ENCODE measurements at places on chromosomes 3 and 15.
A peak's percentile ranks its signal among the peaks of the same experiment; 100 is the strongest.

DNA sequence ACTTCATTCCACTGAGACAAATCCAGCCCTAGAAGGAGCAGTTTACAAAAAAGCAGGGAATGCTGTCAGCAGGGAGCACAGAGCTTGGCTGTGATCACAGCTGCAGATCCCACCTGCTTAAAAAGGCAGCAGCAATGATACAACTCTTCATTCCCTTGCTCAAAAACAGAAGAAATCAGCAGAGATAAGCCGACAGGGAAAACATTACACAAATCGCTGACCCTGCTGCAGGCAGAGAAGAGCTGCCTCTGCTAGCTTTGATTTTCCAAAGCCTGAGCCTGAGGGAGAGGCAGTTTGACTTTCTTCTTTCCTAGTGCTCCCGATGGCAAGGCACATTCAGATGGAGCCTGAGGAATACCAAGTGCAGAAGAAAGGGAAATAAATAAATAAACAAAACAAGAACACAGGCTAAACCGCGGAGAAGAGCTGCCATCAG lies 80.2 kb downstream of the SHQ1 start:
- no peak for DNase-seq

- DNase-seq, result no peak
These were observed 21.8 kb upstream of the ANKRD28 start for GRCh38 chr3:15819576-15819975.

DNA sequence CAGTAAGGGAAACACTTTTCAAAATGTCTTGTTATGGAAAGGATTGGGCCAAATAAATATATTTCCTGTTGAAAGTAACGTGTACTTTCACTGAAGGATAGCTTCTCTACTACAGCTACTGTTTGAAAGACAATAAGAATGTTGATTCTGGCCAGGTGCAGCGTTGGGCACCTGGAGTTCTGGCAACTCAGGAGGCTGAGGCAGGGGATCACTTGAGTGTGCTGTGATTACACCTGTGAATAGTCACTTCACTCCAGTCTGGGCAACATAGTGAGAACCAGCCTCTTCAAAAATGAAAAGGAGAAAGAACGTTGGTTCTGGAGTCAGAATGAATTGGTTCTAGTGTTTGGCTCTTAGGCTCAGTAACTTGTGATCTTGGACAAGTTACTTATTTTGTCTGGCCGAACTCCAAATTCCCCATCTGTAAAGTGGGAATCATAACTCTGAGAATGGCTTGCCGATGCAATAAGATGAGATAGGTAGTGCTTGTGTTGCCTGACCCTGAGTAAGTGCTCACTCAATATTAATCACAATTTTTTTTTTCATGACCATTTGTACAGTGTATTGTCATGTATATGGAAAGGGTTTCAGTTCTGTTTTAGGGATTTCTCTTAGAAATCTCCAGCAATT lies 310.8 kb downstream of the PTPRG start:
- no peak for DNase-seq

- DNase-seq, result peak; percentile 35
These were observed 4.1 kb downstream of the OR4F6 start for GRCh38 chr15:101807345-101807945.

GRCh38 chr3:104604326-104605010 lies 762.2 kb upstream of the ALCAM start:
- no peak for DNase-seq

DNA sequence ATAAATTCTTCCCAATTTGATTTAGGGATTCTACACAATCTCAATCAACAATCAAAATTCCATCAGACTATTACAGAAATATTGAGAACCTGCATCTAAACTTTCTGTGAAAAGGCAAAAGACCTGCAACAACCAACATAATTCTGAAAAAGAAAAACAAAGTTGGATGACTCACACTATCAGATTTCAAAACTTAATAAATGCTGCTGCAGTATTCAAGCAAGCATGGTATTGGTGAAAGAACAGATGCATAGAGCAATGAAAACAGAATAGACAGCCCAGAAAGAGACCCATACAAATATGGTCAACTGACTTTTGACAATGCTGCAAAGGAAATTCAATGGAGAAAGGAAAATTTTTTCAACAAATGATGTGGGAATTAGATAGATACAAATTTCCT lies 477.1 kb upstream of the NR2F2 start:
- no peak for DNase-seq
